ENCODE measurements at places on chromosomes 3 and 15.
A peak's percentile ranks its signal among the peaks of the same experiment; 100 is the strongest.

GRCh38 chr15:63046917-63047760, 4.6 kb downstream of the TPM1 start:
- DNase-seq, result no peak

GRCh38 chr3:147930232-147930807, 521.2 kb downstream of the ZIC1 start:
- DNase-seq, result no peak

GRCh38 chr15:29852201-29852600, 29.9 kb upstream of the TJP1 start:
- DNase-seq, result no peak

- DNase-seq, result no peak
Measured at GRCh38 chr15:72168131-72168807, 29.3 kb downstream of the GRAMD2A start.

- no peak for DNase-seq
Measured at GRCh38 chr3:20073683-20074082, 33.4 kb downstream of the KAT2B start.

GRCh38 chr3:141279077-141279967, 47.7 kb downstream of the PXYLP1 start:
- peak; percentile 51 for DNase-seq

- no peak for DNase-seq
Measured at GRCh38 chr3:60746695-60747416, 504.4 kb downstream of the FHIT start.

DNA sequence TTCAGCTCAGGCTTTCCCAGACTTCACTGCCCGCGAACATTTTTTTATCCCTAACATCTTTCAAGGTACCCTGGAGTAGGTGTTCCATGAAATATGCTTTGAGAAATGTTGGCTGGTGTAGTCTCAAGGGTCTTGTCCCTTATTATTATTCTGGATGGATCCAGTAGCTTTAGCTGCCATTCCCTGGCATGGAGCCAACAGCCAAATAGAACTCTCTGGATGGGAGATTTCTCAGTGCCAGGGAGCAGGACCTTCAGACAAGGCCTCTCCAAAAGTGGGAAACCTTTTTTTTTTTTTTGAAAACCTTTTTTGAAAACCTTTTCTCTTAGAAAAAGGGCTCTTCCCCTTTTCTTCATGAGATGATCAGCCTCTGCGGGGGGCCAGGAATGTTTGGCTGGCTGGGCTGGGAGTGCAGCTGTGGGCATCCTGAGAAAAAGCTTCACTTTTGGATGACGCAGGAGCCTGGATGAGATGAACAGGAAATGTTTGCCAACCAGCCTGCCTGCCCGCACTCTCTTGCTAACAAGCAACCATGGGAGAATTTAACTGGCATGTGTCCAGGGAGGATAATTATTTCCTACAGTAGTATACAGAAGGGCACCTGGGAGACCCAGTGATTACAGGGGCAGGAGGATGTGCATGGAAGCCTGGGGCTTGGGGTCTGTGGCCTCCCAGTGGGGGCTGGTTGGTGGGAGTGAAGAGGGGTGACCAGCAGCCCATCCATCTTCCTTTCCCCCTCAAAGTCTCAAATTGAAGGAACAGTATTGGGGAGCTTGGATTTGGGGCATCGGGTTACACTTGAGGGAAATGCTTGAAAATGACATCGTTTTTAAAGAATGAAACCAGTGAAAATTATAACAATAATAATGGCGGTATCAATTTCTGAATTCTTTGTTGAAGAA, 109.1 kb upstream of the LRIG1 start:
- peak; percentile 55 for DNase-seq

DNA sequence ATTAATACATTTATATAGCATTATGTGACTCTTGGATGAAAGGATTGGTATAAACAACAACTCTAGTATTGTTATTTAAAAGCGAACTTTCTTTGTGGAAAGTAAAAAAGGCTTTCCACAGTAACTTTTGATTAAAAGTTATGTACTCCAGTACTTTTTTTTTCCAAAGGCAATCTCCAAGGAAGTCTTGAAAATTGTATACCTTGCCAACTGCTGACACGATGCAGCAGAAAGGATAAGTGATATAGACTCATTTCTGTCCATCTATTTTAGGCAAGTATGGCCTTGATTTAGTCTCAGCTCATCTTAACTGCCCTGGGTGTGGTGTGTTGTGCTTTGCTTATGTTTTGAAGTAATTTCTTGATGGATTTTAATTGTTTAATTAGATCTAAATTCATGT, 79.7 kb downstream of the OTOL1 start:
- no peak for DNase-seq

- no peak for DNase-seq
Measured at GRCh38 chr15:75031848-75032247, 8.5 kb downstream of the PPCDC start.

DNA sequence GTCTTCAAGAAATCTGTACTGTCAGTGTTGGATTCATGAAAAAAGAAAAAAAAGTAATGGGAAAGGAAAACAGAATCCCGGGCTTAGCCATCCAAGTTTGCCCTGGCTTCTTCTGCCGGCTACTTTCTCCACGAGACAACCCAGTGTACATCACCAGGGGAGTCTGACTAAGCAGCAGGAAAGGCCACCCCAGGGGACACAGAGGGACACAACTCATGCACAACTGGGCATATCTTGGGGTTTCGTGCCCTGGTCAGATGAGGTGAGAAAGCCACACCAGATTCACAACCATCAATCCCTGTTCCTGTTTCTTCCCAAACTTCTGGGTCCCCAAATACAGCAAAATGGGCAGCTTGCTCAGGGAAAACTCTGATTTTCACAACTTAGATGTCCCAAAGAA, 33.2 kb downstream of the ADAMTS17 start:
- DNase-seq, result no peak
